Heart right ventricle (tissue), 16 donors: ENCODE measurements at places on chromosomes 16 and 17. TPM values are rescaled to one million over a fixed set of nuclear protein-coding genes. Genes with fewer than 3 reads are reported as not detected.

GRCh38 chr17:57545731-57546342, 199.3 kb downstream of the CCDC182 start:
- no peaks in the 10 kb centered on the region for H3K27me3 ChIP-seq
- H3K36me3 ChIP-seq, result no peaks in the 10 kb centered on the region
- H3K27ac ChIP-seq, result no peak overlapping the region
- H3K4me1 ChIP-seq, result peaks cover 32% of the 10 kb centered on the region

GRCh38 chr17:78170692-78171590, 2.6 kb downstream of the SYNGR2 start:
- peak overlapping the region; percentile 91 for H3K27ac ChIP-seq
- H3K4me3 ChIP-seq, result no peak overlapping the region
- DNase-seq, result no peak
- no peaks in the 10 kb centered on the region for H3K27me3 ChIP-seq
- no peaks in the 10 kb centered on the region for H3K36me3 ChIP-seq

Gene TAT
- not detected for total RNA-seq

Gene MFAP4
- 69.2 TPM for total RNA-seq

DNA sequence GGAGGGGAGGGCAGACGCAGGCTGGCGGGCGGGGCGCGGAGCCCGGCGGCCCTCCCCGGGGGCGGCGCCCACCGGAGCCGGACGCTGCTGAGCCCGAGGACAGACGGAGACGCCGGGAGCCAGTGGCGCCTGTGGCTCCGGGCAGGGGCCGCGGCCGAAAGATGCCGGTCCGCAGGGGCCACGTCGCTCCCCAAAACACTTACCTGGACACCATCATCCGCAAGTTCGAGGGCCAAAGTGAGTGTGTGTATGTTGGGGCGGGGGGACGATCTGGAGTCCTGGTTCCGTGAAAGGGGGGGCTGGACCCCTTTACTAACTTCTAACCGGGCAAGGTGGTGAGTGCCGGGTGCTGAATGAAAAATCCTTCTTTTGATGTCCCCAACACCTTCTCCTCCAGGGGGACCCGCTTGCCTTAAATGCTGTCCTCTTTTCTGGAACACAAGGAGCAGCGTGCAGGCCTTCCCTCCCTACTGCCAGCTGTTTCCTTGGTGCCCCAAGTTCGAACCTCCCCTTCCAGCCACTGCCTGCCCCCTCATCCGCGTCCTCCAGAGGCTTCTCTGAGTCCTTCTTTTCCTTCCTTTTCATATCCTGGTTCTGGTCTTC, at the start of gene KCNH6:
TSS of gene KCNH6 (plus strand) at position 106 of the 603 bp plus-strand sequence. CDS start at position 162, 56 bp downstream.
- no peaks in the 10 kb centered on the region for H3K27me3 ChIP-seq
- no peak for DNase-seq
- H3K4me1 ChIP-seq, result no peaks in the 10 kb centered on the region
- no peaks in the 10 kb centered on the region for H3K36me3 ChIP-seq

Gene KRTAP2-2
- total RNA-seq, result not detected

DNA sequence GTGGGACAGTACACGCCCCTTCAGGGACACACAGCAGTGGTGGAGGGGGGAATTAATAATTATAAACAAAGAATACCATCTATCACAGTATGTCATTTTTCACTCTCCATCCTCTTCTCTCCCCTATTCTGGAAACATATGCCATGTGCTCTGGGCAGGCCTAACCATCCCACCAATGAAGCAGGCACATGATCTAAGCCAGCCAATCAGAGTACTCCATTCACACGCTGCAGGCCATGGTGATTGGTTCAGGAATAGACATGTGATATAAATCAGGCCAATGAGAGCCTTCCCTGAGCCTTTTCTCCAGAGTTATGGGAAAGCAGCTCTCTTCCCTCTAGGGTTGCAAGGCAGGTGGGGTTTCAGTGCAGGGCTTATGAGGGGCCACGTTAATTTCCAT, 36.5 kb downstream of the GSG1L start:
- H3K27ac ChIP-seq, result no peak overlapping the region
- H3K27me3 ChIP-seq, result no peaks in the 10 kb centered on the region
- H3K36me3 ChIP-seq, result no peaks in the 10 kb centered on the region
- H3K4me3 ChIP-seq, result no peak overlapping the region
- DNase-seq, result no peak
- H3K4me1 ChIP-seq, result no peaks in the 10 kb centered on the region

DNA sequence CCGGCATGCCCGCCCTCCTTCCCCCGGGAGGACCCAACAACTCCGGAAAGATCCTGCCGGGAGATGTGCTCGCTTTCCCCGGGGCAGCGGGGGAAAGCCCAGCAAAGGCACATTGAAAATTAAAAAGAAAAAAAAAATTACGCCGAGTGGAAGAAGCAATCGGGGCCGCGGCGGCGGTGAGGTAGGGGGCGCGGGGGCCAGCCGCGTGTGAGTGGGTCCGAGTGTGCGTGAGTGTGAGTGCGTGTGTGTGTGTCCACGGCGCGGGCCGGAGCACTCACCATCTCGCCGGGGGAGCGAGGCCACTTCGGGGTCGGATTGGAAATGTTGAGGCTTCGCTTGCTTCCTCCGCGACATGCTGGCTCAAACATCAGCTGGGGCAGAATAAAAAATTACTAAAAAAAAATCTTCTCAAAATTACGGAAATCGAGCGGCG, at the start of gene SALL1:
TSS of gene SALL1 (minus strand) at position 383 of the 433 bp plus-strand sequence. CDS start at position 354, 29 bp downstream.
- H3K4me1 ChIP-seq, result peaks cover 48% of the 10 kb centered on the region
- peaks cover 25% of the 10 kb centered on the region for H3K27me3 ChIP-seq
- no peaks in the 10 kb centered on the region for H3K36me3 ChIP-seq
- no peak for DNase-seq
- peak within 1 kb of the TSS; percentile 19 for H3K27ac ChIP-seq
- peak within 1 kb of the TSS; percentile 63 for H3K4me3 ChIP-seq

GRCh38 chr16:396605-397004, 394 bp upstream of the NME4 start:
- no peaks in the 10 kb centered on the region for H3K36me3 ChIP-seq
- peaks cover 31% of the 10 kb centered on the region for H3K4me1 ChIP-seq
- DNase-seq, result no peak
- H3K27ac ChIP-seq, result peak overlapping the region; percentile 51
- H3K4me3 ChIP-seq, result peak overlapping the region; percentile 59
- H3K27me3 ChIP-seq, result no peaks in the 10 kb centered on the region
